Activated naive CD4-positive, alpha-beta T cell treated with anti-CD3 and anti-CD28 coated beads for 36 hours (primary cell): ENCODE measurements at places on chromosomes 12 and 14. TPM values are rescaled to one million over a fixed set of nuclear protein-coding genes. Genes with fewer than 3 reads are reported as not detected.

GRCh38 chr14:73230051-73230450, 7.3 kb upstream of the PAPLN start:
- peaks cover 3% of the 10 kb centered on the region for H3K36me3 ChIP-seq
- no peak for DNase-seq
- no peak overlapping the region for H3K4me3 ChIP-seq
- no peak overlapping the region for H3K27ac ChIP-seq
- no peaks in the 10 kb centered on the region for H3K4me1 ChIP-seq

DNA sequence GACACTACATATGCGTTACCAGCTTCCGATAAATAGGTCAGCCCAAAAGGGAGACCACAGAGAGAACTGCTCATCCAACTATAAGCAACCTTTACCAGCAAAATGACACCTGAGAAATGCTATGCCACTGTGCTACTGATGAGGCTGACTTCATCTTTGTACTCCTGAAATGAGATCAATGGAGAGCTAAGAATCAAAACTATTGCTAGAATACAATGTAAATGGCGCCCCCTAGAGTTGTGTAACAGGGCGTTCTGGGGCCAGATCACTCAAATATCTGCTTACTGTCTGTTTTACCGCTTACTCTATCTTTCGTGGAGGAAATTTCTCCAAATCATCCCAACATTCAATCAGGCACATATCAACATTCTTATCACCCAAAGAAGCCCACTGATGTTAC, 4.6 kb downstream of the ZNF384 start:
- H3K4me1 ChIP-seq = peaks cover 51% of the 10 kb centered on the region
- H3K4me3 ChIP-seq = no peak overlapping the region
- H3K36me3 ChIP-seq = peaks cover 24% of the 10 kb centered on the region
- peak overlapping the region; percentile 68 for H3K27ac ChIP-seq

GRCh38 chr14:83624541-83624940, 1905.4 kb upstream of the FLRT2 start:
- peaks cover 2% of the 10 kb centered on the region for H3K36me3 ChIP-seq
- no peak overlapping the region for H3K4me3 ChIP-seq
- H3K4me1 ChIP-seq = no peaks in the 10 kb centered on the region

GRCh38 chr12:92124689-92125029, 21.0 kb downstream of the BTG1 start:
- peak overlapping the region; percentile 91 for H3K27ac ChIP-seq
- peaks cover 76% of the 10 kb centered on the region for H3K4me1 ChIP-seq
- DNase-seq = no peak
- peak overlapping the region; percentile 34 for H3K4me3 ChIP-seq

DNA sequence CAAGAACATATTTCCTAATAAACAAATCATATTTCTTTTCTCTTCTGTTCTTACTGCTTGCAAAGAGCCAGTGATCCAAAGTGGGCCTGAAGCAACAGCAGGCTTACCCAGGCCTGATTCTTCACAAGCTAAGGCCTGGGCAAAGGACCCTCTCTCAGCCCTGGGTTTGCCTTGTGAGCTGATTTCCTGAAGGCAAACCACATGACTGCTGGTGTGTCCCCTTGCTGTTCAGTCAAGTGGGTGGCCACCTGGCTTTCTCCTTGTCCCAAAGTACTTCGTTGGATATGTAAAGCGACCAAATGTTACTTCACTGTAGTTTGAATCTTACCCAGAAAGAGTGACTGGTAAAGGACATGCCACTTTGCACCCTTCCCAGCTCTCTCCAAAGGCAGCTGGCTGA, 392.9 kb downstream of the ZFP36L1 start:
- no peaks in the 10 kb centered on the region for H3K27me3 ChIP-seq
- H3K27ac ChIP-seq = no peak overlapping the region
- H3K36me3 ChIP-seq = no peaks in the 10 kb centered on the region
- H3K4me3 ChIP-seq = no peak overlapping the region

- no peaks in the 10 kb centered on the region for H3K36me3 ChIP-seq
- no peaks in the 10 kb centered on the region for H3K27me3 ChIP-seq
- no peak overlapping the region for H3K27ac ChIP-seq
- H3K4me3 ChIP-seq = no peak overlapping the region
- no peak for DNase-seq
Observed at GRCh38 chr14:61644175-61644574, 51.1 kb upstream of the HIF1A start.

DNA sequence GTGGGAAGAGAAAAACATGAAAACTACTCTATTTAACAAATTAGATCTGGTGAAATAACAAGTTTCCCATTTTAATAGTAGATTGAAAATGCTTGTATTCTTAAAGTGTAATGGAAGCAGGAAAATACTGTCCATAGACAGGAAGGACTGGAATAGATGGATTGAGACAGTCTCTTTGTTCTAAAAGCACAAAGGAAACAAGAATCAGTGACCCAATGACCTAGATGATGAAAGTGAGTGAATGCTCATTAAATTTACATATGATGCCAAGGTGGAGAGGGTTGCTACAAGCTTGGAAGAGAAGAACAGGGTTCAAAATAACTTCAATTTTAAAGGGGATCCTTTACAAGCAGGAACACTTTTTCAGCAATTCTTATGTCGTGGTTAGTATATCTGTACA, 233.1 kb downstream of the TRHDE start:
- no peak for DNase-seq
- no peaks in the 10 kb centered on the region for H3K36me3 ChIP-seq
- H3K4me1 ChIP-seq = no peaks in the 10 kb centered on the region
- no peak overlapping the region for H3K4me3 ChIP-seq

GRCh38 chr12:113196990-113197389, 11.5 kb downstream of the RITA1 start:
- no peak overlapping the region for H3K4me3 ChIP-seq
- peaks cover 2% of the 10 kb centered on the region for H3K36me3 ChIP-seq
- H3K27ac ChIP-seq = no peak overlapping the region

Gene AICDA
- total RNA-seq = not detected

Gene ABCB9
- 5.1 TPM for total RNA-seq

Gene IRAK3
- total RNA-seq = 0.38 TPM

Gene TPPP2
- total RNA-seq = not detected

Gene KLHL42
- total RNA-seq = 9.4 TPM

Gene TBPL2
- not detected for total RNA-seq

Gene CTSG
- 0.35 TPM for total RNA-seq

Gene SERPINA6
- not detected for total RNA-seq
